ENCODE measurements at places on chromosomes 4 and X.

- DNase-seq: no peak
Measured at GRCh38 chr4:72902354-72902753, 167.2 kb downstream of the COX18 start.

DNA sequence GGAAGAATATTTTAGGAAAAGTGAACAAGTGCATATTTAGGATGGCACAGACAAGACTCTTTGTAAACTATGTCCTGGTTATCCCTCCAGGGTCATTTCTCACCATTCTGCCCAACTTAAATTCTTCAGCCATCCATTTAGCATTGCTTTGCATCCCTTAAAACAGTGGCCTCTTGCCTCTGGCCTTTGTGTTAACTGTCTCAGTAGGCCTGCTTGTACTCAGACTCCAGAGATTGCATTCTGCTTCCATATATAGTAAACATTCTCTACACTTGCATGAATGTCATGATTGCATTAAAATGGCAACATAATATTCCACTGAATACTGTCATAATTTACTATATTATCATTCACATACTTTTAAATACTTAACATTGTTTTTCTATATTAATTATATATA, 43.2 kb downstream of the NR3C2 start:
- no peak for DNase-seq

DNA sequence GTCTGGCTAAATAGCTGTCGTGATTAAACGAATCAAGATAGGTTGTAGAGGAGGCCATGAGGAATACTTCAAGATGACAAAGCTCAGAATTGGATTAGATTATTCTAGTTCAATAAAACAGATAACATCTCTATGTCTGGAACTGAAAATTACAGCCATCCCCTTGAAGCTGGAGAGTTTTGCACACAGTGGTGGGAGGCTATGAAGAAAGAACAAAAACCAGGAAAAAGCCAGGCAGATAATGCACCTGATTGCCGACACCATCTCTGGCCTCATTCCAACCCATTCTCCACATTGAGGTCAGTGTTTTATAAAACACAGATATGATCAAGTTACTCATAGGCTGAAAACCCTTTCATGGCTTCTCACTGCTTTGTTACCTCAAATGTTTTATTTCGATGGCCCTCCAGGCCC, 188.3 kb downstream of the RASL11B start:
- no peak for DNase-seq

GRCh38 chrX:33906971-33907370, 225.1 kb downstream of the FAM47A start:
- DNase-seq: no peak

GRCh38 chrX:27254656-27255055, 208.5 kb downstream of the PPP4R3C start:
- DNase-seq: no peak

GRCh38 chrX:107712231-107713202, 63.1 kb downstream of the TSC22D3 start:
- DNase-seq: no peak

DNA sequence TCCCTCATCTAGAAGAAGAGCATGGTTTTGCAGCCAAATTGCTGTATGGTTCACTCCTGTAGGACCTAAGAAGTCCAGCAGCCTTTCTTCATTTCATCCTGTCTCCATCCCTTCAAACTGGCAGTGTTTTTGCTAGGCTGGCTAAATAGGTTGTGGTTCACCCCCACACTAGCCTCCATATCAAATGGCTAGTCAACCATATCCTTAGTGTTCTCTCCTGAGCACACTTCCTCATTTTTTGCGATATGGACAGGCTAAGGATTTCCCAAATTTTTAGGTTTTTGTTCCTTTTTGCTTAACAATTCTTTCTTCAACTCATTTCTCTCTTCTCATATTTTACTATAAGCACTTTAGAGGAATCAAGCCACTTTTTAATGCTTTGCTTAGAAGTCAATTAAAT, 98.8 kb upstream of the NOCT start:
- DNase-seq: no peak

GRCh38 chrX:124289443-124289842, 43.0 kb upstream of the TEX13D start:
- DNase-seq: no peak

- DNase-seq: no peak
Measured at GRCh38 chr4:3231471-3231870, 17.5 kb upstream of the MSANTD1 start.

GRCh38 chr4:71497078-71497477, 158.3 kb downstream of the SLC4A4 start:
- no peak for DNase-seq

DNA sequence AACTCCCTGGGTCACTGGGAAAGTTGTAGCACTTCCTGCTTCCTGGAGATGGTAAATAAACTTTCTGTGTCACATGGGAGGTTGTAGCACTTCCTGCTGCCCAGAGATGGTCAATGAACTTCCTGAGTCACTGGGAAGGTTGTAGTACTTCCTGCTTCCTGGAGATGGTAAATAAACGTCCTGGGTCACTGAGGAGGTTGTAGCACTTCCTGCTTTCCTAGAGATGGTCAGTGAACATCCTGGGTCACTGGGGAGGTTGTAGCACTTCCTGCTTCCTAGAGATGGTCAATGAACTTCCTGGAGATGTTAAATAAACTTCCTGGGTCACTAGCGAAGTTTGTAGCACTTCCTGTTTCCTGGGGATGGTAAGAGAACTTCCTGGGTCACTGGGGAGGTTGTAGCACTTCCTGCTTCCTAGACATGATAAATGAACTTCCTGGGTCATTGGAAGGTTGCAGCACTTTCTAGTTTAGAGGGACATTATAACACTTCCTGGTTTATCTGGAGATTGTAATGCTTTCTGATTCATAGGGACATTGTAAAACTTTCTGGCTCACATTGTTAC, 62.3 kb upstream of the CD99 start:
- no peak for DNase-seq

GRCh38 chr4:8391972-8392371, 48.6 kb downstream of the ACOX3 start:
- no peak for DNase-seq

- DNase-seq: no peak
Measured at GRCh38 chr4:7861440-7861881, 78.2 kb downstream of the AFAP1 start.

GRCh38 chr4:112234952-112235609, 3.5 kb downstream of the AP1AR start:
- no peak for DNase-seq
